HCT116 (cell line): ENCODE measurements at places on chromosomes 3 and 15. TPM values are rescaled to one million over a fixed set of nuclear protein-coding genes. Genes with fewer than 3 reads are reported as not detected.
A peak's percentile ranks its signal among the peaks of the same experiment; 100 is the strongest.

The HYKK gene
- 6.2 TPM for total RNA-seq

The C3orf20 gene
- 0.20 TPM for total RNA-seq

The PLA2G4F gene
- total RNA-seq, result 0.05 TPM

The TRPM7 gene
- 26.3 TPM for total RNA-seq

The RBPMS2 gene
- 11.6 TPM for total RNA-seq

The TLR9 gene
- total RNA-seq, result 0.15 TPM

The DZIP1L gene
- 9.6 TPM for total RNA-seq

The SELENOS gene
- 45.6 TPM for total RNA-seq

The PLCL2 gene
- total RNA-seq, result 2.2 TPM

The BNC1 gene
- total RNA-seq, result not detected

The CCR1 gene
- total RNA-seq, result 0.10 TPM

The CNTN6 gene
- not detected for total RNA-seq

The AADAC gene
- 3.8 TPM for total RNA-seq

The RBM5 gene
- total RNA-seq, result 89.1 TPM

GRCh38 chr15:66779331-66780009 is 77.4 kb downstream of the SMAD6 start:
- no peak for DNase-seq

GRCh38 chr15:70530503-70530902 is 232.9 kb downstream of the UACA start:
- DNase-seq, result no peak

GRCh38 chr3:60770532-60770931 is 480.7 kb downstream of the FHIT start:
- DNase-seq, result no peak

DNA sequence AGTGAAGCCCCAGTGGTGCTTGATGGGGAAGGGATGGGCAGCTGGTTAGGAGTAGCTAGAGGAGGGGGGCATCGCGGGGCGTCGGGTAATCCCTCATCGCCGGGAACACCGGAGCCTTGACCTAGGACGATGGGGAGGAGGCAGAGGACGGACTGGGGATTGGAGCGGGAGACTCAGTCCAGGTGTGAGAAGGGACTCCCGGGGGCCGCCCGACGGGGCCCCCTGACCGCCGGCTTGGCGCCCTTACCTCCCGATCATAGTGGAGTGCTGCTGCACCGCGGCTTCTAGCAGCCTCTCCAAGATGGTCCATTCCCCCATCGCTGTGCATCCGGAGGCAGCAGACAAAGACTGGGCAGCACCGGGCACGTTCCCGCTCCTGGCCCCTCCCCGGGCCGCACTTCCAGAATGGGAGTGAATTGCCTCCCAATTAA is 612 bp downstream of the GJD2 start:
- DNase-seq, result no peak

DNA sequence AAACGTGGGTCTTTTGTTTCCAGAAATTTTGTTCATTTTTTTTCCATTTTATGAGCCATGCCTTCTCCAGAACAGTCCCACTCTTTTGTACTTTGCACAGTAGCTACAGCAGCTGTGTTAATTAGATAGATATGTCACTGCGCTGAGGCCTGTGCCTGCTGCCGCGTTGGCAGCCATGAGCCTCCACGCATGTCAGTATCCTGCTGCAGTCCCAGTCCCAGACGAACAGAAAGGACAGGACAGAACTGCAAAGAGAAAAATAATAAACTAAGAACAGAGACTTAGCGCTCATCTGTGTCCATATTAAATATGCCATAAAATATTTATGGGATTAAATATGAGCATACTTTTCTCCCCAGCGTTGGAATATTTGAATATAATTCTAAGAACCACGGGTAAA is 442.4 kb upstream of the RARB start:
- no peak for DNase-seq

GRCh38 chr15:80957556-80957955 is 32.1 kb downstream of the MESD start:
- DNase-seq, result no peak

- no peak for DNase-seq
These were observed 1.5 kb upstream of the SNX22 start for GRCh38 chr15:64149893-64150578.

GRCh38 chr3:18111796-18112232 is 313.3 kb downstream of the SATB1 start:
- DNase-seq, result peak; percentile 34

DNA sequence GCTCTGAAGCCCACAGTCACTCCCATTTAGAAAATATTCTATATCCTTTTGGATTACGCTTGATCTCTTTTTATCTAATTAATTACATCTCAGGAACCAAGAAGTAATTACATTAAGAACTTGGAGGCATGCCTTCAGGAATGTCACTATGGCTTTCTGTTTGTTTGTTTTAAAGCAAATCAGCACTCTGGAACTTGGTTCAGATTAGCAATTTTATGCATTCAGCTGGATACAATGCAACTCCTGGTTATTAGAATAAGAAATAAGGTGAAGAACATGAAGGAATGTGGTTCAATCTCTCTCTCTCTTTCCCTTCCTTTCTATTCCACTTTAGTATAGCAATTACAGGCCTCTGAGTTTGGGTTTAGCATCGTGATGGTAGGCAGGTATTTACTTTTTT is 235.8 kb downstream of the FHIT start:
- no peak for DNase-seq

- DNase-seq, result no peak
These were observed 4.6 kb downstream of the UNC13C start for GRCh38 chr15:53982876-53983275.

- no peak for DNase-seq
These were observed 246.6 kb upstream of the LRRC3B start for GRCh38 chr3:26375843-26376530.

DNA sequence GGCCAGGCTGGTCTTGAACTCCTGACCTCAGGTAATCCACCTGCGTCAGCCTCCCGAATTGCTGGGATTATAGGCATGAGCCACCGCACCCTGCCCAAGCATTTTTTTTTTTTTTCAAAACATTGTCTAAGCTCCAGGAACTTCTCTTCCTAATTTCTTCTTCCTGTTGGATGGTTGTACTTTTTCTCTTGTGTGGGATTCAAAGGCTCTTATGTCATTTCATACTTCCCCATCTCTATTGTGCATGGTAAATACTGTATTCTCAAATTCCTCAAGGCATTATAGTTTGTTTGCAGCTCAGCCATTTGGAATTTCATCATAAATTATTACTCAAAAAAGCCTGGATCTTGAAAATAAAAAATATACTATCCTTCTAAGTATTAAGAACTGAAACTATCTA is 199.1 kb upstream of the GADL1 start:
- DNase-seq, result no peak

DNA sequence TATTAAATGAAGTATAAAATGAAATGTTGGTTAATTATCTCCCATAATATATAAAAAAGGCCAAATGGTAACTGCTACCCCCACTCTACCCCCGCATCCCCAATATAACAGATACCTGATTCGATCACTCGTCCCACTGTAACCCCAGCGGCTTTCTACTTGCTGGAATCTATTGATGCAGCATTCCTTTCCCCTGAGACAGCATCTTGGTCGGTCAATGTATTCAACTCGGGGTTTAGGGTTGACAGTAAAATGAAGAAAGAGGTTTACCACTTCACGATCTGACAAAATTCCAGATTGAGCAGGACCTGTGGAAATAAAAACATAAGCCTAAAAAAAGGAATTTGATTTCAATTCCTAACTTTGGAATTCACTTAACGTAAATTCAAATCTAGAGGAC is 18.6 kb upstream of the C15orf40 start:
- peak; percentile 19 for DNase-seq

- no peak for DNase-seq
These were observed 439.0 kb downstream of the NTRK3 start for GRCh38 chr15:87817553-87817952.

DNA sequence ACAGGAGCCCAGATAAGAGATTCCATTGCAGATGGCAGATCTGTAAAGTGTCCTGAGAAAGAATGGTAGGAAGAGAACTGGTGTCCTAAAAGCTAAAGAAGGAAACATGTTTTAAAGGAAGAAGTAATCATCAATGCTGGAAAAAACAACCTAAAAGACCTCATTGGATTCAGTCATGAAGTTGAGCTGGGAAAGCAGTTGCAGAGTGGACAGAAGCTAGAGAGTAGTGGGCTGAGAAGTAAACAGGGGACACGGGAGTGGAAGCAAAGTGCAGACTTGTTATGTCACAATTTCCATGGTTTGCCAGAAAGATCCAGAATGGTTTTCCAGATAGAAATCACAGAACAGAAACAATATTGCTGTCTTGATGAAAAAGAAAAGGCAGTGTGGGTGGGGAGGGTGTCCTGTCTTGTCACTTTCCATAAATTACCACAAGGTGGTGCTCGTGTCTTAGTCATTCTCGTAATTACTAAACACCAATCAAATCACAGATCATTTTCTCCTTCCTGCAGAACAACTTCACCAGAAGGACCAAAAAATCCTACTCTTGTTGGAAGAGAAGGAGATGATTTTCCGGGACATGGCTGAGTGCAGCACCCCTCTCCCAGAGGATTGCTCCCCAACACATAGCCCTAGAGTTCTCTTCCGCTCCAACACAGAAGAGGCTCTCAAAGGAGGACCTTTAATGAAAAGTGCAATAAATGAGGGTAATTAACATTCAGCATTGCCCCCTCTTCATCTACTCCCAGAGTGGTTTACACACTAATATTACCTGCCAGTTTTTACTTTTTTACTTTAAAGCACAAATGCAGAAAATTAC is 64.5 kb downstream of the KLHL25 start:
- peak; percentile 47 for DNase-seq

DNA sequence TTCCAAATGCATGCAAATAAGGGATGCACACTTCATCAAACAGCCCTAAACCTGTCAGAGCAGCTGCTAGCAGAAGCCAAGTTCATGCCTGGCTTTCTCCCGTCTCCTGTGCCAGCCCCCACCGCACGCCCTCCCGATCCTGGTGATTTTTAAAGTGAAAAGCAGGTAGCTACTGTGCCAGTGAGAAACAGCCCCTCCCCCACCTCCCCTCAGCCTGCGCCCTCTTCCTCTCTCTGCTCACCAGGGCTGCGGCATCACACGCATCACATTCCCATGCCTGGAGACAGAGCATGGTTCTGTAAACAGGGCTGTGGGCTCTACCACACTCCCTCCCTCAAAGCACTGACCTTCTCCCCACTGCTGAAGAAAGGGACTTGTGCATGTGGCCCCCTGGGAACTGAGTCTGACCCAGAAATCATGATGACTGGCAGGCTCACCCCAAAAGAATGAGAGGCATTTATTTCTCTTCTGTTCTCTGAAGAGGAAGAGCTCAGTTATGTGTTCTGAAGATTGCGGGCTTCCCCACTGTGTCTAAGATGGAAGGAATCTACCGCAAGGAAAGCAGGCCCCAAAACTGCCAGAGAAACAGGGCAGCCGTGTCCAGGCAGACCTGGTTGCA is 14.5 kb upstream of the SLC6A1 start:
- no peak for DNase-seq

GRCh38 chr3:162134571-162134970 is 638.0 kb downstream of the OTOL1 start:
- DNase-seq, result no peak

DNA sequence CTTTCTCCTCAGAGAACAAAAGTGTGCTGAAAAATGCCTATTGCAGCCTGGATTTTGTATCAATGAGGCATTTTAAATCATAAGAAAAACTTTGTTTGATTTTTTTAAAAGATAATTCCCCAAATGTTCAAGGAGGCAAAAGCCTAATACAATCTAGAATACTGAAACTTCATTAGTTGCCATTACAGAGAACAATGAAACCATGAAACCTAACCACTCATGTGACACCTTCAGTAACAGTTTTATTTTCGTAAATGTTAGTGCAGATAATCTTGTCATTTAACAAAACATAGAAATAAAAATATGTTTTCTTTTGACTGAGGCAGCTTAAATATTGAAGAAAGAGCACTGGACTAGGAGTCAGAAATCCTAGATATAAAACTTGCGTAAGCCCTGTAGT is 655.9 kb downstream of the RBMS3 start:
- no peak for DNase-seq

DNA sequence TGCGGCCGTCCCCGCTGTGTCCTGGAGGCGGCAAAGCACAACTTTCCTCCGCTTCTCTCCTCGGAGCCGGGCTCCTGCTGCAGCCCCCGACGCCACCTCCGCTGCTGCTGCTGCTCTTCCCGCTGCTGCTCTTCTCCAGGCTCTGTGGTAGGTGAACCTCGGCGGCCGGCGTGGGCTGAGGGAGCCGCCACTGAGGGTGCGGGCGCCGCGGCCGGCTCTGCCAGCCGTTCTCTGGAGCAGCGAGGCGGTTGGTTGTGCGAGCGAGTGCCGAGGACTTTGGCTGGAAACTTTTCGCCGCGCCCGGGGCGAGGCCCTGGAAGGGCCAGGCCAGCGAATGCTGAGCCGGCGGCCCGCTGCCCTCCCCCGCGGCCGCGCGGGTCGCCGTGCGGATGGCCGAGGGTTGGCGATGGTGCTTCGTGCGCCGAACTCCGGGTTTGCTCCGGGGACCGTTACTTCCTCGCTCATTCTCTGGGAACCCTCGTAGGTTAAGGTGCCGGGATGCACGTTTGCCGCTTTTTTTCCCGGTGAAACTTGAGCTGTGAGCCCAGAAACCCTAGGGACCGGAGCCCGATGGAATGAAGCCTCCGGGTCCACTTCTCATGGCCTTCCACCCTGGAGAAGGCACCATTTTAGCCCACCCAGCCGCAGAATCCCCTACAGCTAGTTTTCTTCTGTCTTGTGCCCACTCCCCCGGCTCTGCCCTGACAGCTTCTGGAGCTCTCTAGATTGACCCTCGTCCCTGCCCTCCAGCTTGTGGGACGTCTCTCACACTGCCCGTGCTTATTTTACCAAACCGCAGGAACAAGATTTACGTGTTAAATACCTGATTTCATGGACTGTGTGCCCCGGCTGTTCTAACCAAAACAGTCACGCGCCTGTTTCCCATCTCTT is 660 bp downstream of the NECTIN3 start:
- no peak for DNase-seq

DNA sequence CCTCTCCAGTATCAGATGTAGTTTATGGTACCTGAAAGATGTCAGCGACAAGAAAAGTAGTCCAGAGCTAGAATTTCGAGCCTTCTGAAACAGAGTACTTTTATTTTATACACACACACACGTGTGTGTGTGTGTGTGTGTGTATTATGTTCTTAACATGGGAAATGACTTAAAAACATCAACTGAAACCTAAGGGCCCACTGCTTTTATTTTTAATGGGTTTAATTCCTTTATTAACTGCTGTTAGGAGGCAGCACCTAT is 1.9 kb downstream of the TCF12 start:
- DNase-seq, result no peak

- DNase-seq, result no peak
These were observed 272.8 kb downstream of the TLE3 start for GRCh38 chr15:69824877-69825406.

DNA sequence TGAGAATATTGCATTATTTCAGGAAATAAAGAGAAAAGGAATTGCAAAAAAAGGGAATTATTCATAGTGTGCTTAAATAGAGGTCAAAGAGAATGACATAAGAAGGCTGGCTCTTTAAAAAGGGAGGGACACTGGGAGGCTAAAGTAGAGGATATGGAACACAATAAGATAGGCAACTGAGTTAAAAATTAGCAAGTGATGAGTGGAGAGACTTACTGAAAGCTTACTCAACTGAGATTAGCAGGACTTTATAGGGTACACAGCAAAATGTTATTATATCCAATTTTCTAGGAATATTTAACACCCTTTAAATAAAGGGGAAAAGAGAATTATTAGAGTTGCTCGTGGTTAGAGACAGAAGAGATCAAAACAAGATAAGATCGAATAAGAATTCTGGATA is 375.2 kb downstream of the LSAMP start:
- DNase-seq, result no peak

- DNase-seq, result no peak
These were observed 36.3 kb downstream of the SRGAP3 start for GRCh38 chr3:9213019-9213634.
